ENCODE measurements at places on chromosomes 6 and 20.

GRCh38 chr6:151850479-151851003 lies 43.1 kb downstream of the ESR1 start:
- DNase-seq = no peak

- no peak for DNase-seq
These were observed 234.2 kb upstream of the CITED2 start for GRCh38 chr6:139608466-139609261.

GRCh38 chr6:22383016-22383415 lies 86.2 kb upstream of the PRL start:
- no peak for DNase-seq

DNA sequence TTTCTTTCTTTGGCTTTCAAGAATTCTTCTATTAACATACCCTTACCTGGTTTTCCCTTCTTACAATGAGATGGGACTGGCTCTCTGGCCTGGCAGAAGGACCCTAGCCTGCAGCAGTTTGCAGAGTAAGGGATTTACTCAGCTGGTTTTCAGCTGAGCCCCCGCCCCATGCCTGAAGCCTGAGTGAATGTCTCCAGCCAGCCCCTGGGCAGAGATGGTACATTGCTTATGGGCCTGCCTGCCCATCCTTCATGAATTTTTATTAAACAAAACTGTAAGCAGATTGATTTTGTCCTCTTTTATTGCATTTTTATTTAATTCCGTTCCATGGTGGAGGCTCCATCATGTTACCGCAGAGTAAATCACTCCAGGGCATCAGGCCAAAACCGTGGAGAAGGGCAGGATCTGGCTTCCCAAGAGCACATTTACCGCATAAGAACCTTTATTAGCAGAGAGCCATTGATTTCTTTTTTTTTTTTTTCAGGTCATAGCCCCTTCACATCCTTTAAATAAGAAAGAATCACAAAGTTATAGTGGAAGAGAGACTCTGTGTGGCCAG lies 316.2 kb downstream of the DHX35 start:
- no peak for DNase-seq
